ENCODE measurements at places on chromosomes 1 and 21.

DNA sequence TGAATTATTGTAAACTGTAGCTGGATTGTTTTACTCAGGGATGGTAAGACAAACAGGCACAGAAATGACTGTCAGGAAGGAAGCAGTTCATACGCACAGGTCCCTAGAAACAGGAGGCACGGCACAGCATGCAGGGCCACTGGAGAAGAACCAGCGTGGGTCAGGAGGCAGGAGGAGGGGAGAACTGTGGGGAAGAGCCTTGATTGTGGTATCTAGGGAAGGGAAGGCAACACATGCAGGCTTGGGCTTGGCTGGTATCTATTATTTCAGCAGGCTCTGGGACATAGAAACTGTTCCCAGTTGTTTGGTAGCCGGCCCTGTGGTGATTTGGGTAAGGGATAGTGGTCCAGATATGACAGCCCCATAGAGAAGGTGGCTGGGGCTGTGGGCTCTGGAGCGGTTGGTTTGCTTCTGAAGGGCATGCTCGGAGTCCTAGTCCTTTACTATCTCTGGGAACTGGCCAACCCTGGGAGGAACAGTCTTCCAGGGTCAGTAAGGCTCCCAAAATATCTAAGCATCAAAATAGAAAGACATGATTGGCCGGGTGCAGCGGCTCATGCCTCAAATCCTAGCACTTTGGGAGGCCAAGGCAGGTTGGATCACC, 43.1 kb upstream of the CCSAP start:
- DNase-seq: no peak

- no peak for DNase-seq
These were observed 23.4 kb downstream of the TTC39A start for GRCh38 chr1:51306950-51307349.

GRCh38 chr1:200228486-200228885, 181.3 kb downstream of the ZNF281 start:
- DNase-seq: no peak

- no peak for DNase-seq
These were observed 3.5 kb downstream of the FCRL3 start for GRCh38 chr1:157696966-157697628.

- DNase-seq: no peak
These were observed 307.1 kb upstream of the C1orf174 start for GRCh38 chr1:4207183-4207582.

GRCh38 chr1:112868191-112868590, 87.8 kb downstream of the SLC16A1 start:
- DNase-seq: no peak

DNA sequence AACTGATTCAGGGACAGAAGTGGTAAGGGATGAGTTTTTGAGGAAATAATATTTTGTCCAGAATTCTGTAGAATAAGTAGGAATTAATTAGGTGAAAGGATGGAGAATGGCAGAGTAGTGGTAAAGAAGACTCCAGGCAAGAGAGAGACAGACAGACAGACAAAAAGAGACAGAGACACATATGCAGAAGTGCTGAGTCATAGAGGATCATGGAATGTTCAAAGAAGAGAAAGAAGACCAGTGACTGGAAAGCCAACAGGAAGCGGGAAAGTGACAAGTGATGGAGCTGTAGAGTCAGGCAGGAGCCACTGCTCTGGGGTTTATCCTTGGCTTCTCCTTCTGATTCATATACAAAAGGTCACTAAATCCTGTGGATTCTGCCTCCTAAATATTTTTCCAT, 85.9 kb downstream of the UROD start:
- no peak for DNase-seq

DNA sequence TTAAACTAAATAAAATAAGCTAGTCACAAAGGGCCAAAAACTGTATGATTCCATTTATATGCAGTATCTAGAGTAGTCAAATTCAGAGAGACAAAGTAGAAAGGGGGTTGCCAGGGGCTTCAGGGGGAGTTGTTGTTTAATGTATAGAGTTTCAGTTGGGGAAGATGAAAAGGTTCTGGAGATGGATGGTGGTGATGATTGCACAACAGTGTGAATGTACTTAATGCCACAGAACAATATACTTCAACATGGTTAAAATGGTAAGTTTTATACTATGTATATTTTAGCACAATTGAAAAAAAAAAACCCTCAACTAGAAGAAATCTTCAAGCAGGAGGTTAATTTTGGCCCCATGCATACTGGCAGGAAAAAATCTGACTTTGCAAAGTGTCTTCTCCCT, 24.3 kb downstream of the VAV3 start:
- DNase-seq: no peak

- DNase-seq: no peak
These were observed 17.4 kb downstream of the C1QB start for GRCh38 chr1:22670352-22670975.

GRCh38 chr1:55049271-55049913, 10.0 kb downstream of the PCSK9 start:
- no peak for DNase-seq

- no peak for DNase-seq
These were observed 42.9 kb upstream of the PRKACB start for GRCh38 chr1:84101204-84101603.

- DNase-seq: no peak
These were observed 37.9 kb upstream of the ZBTB40 start for GRCh38 chr1:22413799-22414198.

Measured in germinal center (tissue), 1 donor.